Myocyte (in vitro differentiated cells): ENCODE measurements at places on chromosomes 13 and 19. TPM values are rescaled to one million over a fixed set of nuclear protein-coding genes. Genes with fewer than 3 reads are reported as not detected.

SOX21 gene
- not detected in 2 replicates for total RNA-seq

PCDH8 gene
- not detected in 2 replicates for total RNA-seq

LILRA1 gene
- total RNA-seq: not detected in 2 replicates

GRCh38 chr19:10259162-10259905 is 7.3 kb downstream of the MRPL4 start:
- peak; percentile 75 for DNase-seq

DNA sequence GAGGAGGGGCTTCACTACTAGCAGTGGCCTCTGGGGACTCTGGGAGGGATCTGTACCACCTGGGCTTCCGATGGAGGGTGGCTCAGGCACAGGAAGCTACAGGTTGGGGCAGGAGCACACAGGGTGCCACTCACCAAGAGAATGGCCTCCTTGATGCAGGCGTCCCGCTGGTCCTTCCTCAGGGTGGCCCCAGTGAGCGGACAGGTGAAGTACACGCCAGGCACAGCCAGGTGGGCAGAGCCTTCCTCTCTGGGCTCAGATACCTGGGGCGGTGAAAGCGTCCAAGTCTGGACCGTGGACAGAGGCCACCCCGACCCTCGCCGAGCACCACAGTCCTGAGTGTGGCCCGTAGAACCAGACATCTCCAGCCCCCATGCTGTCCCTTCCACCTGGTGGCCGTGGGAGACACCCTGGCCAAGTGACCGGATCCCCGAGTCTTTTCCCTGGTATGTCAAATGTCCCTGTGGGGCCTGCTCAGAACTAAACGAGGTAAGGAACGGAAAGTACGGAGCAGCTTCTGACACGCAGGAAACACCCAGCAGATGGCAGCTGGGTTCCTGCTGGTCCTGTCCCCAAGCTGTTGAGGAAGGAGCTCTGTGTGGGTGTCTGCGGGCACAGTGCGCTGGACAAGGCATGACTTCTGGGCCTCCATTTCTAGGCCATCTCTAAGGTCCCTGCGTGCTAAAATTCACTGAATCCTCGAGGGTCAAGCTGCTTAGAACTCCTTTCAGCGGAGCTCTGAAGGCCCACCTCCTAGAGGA is 5.2 kb downstream of the UBXN6 start:
- no peak for DNase-seq

IL12RB1 gene
- total RNA-seq: not detected in 2 replicates
